NCI-H2081 (cell line): ENCODE measurements at places on chromosomes 5 and 9.

DNA sequence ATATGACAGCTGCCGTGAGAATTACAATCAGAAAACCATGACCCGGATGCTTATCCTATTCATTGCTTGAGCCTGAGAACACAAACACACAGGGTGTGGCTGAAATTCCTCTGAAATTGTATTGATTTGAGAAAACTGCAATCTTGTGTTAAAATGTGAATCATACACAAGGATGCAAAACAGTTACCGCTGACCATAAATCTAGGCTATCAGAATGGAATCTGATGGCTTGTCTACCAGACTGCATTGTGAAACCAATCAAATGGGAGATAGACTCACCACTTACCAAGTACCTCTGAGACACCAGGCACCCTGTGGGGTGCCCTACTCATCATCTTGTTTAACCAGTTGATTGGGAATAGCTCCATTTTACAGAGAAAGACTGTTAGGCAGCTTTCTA is 188.7 kb upstream of the MSX2 start:
- DNase-seq, result no peak

- no peak for DNase-seq
These were observed 330.0 kb downstream of the EBF1 start for GRCh38 chr5:158769696-158770095.

GRCh38 chr5:107680799-107681198 is 10.1 kb upstream of the EFNA5 start:
- no peak for DNase-seq

GRCh38 chr5:117379521-117379920 is 804.9 kb upstream of the SEMA6A start:
- no peak for DNase-seq

DNA sequence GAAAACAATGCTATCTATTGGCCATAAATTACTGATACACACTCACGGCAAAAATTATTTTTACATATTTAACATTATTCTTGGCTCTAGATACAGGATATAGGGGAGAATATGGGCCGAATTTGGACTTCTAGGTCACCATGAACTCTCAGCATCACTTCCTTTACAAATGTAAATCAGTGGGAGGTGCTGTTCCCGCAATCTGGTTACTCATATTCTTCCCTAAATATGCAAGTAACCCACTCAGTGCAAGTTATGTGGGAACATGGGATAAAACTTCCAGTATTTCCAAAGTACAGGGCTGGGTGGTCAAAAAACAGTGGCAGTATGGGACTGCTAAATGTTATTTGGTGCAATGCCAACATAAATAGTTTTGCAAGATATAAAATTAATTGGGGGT is 145.6 kb downstream of the PPP2R2B start:
- DNase-seq, result no peak

DNA sequence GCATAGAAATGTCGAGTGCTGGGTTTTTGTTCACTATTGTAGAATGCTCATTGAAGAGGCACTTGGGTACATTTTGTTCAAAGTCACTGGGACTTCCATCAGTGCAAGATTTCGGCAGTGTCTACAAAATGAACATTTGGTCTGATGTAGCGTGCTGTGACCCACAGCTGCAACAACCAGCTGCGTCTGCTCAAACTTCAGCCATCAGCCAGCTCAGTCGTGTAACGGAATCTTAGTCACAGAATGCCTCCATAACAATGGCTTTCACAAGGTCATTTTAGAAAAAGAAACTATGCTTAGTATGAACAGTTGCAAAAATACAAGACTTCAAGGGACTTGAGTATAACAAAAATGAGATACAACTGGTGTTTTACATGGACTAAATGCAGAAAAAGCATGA is 828.1 kb upstream of the GRAMD2B start:
- no peak for DNase-seq

DNA sequence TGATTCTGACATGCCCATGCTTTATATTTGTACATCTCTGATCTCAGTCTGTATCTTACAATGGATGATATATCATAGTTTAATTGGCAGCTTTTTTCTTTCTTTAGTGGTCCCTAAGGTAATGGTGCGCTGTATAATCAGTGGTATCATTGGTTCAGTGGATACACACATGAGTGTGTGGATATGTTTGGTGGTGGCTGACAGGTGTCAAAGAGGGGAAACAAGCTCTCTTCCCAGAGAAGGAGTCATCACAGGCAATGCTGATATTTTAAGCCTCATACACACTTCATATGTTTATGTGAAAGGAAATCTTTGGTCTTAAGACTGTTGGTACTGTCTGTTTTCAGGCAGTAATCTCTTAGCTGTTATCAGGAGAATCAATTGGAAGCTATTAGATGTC is 52.1 kb upstream of the KIAA1958 start:
- DNase-seq, result no peak

DNA sequence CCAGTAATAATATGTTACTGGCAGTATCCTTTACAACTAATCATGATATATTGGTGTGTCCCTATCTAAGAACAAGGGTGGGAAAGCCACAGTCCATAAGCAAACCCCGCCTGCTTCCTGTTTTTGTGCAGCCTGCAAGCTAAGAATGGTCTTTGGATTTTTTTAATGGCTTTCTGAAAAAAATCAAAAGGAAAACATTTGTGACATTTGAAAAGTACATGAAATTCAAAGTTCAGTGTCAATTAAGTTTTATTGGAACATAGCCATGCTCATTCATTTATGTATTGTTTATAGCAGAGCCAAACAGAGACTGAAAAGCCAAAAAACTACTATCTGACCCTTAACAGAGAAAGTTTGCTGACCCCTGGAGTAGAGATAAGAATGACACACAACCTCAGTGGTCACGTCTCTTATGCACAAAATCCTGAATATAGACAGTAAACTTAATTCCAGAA is 12.8 kb upstream of the TMEM245 start:
- no peak for DNase-seq

DNA sequence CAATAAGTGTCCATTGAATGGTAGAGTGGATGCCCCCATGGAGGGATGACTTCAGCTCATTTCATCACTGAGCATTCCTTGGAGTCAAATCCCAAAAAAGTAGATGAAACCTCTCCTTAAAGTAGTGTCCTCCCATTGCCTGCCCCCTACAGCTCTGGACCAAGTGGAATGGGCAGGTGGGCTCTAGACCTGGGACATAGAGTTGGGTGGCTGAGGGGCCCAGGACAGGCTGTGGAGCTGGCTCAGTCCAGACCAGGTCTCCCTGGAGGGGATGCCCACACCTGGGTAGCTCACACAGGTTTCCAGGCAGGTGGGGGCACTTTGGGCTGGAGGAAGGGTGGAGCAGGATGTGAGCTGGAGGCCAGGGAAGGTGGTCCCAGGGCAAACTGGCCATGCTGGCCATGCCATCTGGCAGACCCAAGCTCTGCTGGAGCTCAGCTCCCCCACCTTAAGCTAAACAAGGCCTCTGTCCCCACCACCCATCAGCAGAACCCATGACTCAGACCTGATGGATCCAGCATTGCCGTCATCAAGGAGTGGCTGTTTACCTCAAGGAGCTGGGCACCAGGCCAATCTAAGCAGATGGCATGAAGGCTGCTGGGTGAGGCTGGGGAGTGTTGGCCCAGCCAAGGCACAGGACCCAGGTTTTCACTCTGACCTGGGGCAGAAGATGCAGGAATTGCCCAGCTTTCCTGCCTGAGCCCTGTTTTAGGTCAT is 6.2 kb upstream of the SPINK4 start:
- DNase-seq, result no peak

GRCh38 chr9:124590889-124591641 is 83.9 kb upstream of the NR5A1 start:
- no peak for DNase-seq

- DNase-seq, result no peak
These were observed 19.7 kb upstream of the GLE1 start for GRCh38 chr9:128484686-128485413.

GRCh38 chr9:73138516-73138915 is 13.1 kb upstream of the ANXA1 start:
- no peak for DNase-seq

- DNase-seq, result peak; percentile 33
These were observed 168.1 kb upstream of the RASEF start for GRCh38 chr9:83231039-83231438.

DNA sequence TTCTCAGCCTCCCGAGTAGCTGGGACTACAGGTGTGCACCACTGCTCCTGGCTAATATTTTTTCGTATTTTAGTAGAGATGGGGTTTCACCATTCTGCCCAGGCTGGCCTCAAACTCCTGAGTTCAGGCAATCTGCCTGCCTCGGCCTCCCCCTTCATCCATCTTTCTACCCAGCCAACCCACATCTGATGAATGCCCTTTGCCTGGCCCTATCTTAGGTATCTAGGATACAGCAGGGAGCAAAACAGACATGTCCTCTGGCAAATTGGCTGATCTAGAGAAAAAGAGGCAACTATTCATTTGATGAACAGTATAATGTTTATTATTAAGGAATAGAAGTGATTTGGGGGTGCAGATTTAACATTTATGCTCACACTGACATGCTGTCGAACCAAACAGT is 123.0 kb downstream of the TRIO start:
- no peak for DNase-seq

- no peak for DNase-seq
These were observed 379.4 kb downstream of the EBF1 start for GRCh38 chr5:158720281-158720680.

DNA sequence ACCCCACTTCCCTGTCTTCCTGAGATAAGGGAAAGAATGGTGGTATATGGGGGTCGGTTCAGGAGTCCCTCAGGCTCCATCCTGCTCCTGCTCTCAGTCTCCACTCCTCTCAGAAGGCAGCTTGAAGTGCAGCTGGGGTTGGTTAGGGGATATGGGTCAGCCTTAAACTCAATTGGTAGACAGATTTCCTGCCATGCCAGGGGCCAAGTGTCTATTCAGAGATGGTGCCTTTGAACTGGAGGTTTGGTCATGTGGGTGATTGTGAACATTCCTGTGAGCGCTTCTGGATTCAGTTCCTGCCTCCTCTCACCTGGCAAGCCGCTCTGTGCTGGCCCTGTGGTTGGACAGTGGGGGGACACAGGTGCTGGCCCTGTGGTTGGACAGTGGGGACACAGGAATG is 35.1 kb downstream of the CACNA1B start:
- DNase-seq, result no peak

DNA sequence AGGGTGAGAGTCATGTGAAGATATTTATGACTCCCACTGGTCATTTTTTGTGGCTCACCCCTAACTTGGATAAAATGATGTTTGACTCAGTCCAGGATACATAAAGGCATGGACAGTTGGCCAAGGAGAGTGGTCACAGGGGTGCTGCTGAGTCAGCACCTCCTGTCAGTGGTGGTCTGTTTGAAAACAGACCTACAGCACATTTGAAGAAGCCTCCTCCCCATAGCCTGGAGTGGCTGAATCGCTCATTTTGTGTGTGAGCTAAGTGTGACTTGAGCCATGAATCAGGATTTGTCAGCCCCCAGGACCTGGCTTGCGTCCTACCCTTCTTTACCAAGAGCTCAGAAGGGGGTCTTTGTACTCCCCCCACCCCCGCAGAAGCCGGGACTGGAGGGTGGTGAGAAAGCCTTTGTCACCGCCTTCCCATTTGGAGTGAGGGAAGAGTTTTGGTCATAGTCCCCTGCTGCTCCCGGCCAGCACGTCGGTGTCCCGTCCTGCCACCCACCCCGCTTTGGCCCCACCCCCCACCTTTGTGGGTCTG is 35.6 kb downstream of the TRIO start:
- DNase-seq, result no peak

GRCh38 chr5:13624283-13625074 is 320.0 kb downstream of the DNAH5 start:
- no peak for DNase-seq

GRCh38 chr9:95796029-95796428 is 79.5 kb upstream of the ERCC6L2 start:
- DNase-seq, result peak; percentile 94

DNA sequence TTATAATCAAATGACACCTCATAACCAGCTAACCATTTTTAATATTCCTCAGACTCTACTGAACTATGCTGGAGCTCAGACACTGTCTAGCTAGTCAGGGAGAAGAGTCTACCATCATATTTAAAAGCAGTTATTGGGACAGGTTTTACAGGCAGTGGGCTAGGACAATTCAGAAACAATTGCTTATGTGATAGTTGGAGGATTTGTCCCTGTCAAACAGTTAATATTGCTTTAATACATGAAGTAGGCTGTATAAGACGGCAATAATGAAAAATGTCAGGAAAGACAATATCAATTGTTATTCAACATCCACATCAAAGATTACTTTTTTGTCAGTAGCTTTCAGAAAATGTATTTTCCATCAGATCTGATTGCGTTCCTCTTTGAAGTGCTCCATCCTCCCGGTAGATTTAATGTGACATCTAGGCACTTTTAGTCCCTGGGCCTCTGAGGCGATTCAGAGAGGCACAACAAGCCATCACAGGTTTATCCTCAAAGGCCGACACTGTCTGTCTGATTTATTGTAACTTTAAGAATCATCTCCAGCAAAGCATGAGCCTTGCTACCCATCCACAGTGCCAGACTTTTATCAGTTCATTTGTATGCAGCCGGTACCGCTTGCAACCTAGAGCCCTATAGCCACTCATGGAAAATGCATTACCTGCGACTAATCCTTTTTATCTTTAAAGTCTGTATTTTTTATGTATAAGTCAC is 152.2 kb downstream of the PSAT1 start:
- no peak for DNase-seq

DNA sequence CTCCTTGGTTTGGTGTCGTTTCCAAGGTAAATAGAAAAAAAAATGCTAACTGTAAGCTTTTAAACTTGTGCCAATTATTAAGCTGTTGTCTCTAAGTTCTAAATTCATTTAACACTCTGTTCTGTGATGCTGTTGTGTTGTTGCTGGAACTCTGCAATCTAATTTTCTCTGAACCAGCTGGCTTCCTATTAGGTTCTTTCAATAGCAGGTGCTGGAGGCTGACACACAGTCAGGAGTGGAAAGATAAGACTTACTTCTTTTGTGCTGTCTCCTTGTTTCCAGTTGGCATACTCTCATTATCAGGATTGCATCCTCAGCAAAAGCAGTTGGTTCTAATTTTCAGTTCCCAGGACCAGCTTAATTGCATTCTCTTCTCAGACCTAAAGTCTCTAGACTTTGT is 1252.6 kb upstream of the NUDT12 start:
- DNase-seq, result peak; percentile 11

- no peak for DNase-seq
These were observed 108.2 kb upstream of the TNC start for GRCh38 chr9:115226152-115226551.

GRCh38 chr9:18405240-18405639 is 68.7 kb upstream of the ADAMTSL1 start:
- DNase-seq, result no peak

DNA sequence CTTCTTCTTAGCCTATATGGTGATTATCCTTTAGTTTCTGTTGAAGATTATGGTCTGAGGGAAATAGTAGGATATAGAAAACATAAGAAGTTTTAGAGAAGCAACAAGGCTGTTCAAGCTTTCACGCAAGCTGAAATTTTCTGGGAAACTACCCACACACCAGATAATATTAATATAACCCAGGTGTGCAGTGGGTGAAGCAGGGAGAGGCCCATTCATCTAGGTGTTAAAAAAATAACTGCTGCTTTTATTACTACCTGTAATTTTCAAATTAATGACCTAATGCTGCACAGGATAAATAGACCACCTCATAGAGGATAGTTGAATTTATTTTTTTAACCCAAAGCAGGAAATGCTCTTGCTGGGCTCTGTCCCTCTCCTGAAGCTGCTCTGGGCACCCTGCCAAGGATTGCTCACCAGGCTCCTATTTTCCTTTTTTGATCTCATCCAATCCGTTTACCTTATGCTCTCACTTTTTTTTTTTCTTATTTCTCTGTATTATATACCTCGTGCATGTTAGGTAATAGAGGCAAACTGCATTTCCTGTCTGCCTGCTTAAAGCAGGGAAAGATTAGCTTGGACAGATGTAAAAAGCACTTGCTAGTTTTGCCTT is 124.3 kb upstream of the SLC12A2 start:
- DNase-seq, result peak; percentile 80
